HS-5 (cell line): ENCODE measurements at places on chromosomes 7 and 10.

GRCh38 chr10:99809481-99809880 lies 27.0 kb downstream of the ABCC2 start:
- DNase-seq, result no peak

- DNase-seq, result no peak
These were observed 122.9 kb upstream of the PPP2R2D start for GRCh38 chr10:131777921-131778320.

GRCh38 chr10:77613476-77614130 lies 24.0 kb downstream of the KCNMA1 start:
- no peak for DNase-seq

DNA sequence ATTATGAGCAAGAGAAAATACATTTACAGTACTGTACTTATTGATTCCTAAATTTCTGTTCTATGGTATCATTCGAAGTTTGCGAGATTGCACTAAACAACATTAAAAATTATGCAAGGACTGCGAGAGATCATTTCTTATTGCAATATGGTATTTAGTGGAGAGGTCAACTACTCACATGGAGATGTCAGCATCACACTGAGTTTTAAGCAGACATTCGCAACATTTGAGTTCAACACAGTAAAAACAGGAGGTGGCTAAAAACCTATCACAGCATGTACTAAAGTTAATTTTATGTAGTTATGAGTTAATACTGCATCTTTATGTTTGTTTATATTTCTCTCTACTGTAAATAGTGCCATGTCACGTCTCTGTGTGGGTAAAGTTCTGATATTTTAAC lies 53.5 kb downstream of the JMJD1C start:
- no peak for DNase-seq

GRCh38 chr7:23184709-23185359 lies 3.0 kb downstream of the NUP42 start:
- peak; percentile 40 for DNase-seq

GRCh38 chr10:109837384-109837783 lies 85.9 kb downstream of the XPNPEP1 start:
- DNase-seq, result no peak

DNA sequence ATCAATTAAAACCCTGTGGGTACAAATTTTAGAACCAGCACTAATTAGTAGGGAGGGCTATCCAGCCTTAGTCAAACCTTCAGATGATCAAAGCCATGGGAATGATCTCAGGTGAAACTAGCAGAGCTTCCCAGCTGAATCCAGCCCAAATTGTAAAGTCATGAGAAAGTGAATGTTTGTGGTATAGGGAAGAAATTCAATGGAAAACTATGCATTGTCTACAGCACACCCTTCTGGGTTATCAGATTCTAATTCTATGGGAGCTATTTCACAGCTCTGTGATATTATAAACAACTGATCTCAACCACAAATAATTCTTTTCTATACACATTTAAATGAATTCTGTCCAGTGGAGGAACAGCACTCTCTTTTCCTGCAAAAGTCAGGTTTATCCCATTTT lies 24.6 kb upstream of the BMPER start:
- DNase-seq, result peak; percentile 57

DNA sequence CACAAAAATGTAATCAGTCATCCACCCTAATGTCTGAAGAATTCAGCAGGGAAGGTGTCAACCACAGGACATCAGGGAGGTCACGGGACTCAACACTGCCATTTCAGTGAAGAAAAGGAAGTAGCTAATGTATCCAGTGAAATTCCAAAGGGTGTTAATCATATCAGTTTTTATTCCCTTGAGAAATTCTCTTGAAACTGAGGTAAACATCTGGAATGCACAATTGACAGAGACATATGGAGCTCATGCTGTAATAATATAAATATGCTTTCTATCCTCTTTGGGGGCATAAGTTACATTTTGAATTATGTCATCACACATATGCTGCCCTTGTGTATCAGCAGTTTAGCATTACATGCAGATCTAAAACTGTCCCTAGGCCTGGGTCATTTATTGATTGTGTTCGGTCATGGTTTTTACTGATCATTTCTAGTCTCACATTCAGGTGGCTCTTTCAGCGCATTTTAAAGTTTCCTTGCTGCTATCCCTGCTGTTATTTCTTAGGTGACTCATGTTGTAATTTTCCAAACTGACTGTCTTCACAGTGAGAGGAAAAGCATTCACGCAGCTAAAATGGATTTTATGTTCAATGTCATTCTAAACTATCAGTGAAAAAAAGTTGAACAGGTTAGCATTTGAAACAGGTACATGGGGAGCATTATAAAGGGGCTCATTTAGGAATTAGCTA lies 273.9 kb downstream of the TSPAN12 start:
- DNase-seq, result peak; percentile 92

DNA sequence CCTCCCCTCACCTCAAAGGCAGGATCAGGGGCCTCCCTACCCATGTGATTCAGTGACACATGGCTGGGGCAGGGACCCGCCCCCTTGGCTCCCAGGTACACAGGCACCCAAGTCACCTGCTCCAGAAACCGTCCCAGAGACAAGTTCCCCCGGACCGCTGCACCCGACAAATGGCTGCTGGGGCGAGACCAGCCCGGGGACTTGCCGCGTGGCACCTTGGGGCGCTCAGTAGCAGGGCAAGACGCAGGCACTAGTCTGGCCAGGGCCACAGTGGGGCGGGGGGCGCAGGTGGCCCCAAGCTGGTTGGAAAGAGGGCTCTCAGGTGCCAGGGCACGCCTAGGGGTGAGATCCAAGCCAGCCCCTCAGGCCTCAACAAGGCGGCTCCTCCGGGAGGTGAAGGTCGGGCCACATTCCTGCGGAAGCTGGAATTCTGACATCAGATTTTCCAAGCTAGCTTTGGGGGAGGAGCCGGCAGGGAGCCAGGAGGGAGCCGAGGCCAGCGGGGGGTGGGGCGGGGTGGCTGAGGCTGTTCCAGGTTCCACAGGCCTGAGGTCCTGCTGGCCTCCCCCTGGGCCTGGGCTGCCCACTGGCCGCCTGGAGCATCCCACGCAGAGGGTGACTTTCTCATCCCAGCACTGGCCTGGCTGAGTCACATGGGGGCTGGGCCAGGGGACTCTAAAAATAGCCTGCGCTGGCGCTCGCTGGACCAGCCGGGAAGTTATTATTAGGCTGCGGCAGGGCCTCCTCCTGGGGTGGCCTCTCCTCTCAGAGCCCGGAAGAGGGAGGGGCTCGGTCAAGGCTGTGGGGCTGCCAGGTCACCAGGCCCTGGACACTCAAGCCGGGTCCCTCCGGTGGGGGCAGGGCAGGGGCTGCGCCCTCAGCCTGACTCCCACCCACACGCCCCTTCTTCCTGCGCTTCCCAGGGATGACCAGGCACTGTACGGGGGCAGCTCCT lies 20.5 kb upstream of the INPP5A start:
- DNase-seq, result peak; percentile 76

DNA sequence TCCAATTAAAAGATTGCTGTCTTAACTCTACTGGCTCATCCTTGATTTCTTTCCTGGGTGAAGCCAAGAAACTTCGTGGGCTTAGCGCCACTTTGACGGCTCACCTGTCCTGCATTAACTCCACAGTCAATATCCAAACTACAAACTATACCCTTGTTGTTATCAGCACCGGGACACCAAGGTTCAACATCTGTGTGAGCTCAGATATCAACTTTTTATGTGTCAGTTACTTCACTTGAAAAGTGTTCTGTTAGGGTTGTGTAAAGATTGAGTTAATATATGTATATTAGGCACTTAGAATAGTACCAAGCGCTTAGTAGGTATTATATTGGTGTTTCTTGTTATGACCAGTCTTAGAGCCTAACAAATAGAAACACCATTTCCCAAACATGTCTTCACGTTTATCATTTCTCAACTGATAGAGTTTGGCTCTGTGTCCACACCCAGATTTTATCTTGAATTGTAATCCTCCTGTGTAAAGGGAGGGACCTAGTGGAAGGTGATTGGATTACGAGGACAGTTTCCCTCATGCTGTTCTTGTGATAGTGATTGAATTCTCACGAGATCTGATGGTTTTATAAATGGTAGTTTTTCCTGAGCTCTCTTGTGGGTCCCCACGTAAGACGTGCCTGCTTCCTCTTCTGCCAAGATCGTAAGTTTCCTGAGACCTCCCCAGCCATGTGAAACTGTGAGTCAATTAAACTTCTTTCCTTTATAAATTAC lies 19.0 kb upstream of the ST8SIA6 start:
- DNase-seq, result no peak

DNA sequence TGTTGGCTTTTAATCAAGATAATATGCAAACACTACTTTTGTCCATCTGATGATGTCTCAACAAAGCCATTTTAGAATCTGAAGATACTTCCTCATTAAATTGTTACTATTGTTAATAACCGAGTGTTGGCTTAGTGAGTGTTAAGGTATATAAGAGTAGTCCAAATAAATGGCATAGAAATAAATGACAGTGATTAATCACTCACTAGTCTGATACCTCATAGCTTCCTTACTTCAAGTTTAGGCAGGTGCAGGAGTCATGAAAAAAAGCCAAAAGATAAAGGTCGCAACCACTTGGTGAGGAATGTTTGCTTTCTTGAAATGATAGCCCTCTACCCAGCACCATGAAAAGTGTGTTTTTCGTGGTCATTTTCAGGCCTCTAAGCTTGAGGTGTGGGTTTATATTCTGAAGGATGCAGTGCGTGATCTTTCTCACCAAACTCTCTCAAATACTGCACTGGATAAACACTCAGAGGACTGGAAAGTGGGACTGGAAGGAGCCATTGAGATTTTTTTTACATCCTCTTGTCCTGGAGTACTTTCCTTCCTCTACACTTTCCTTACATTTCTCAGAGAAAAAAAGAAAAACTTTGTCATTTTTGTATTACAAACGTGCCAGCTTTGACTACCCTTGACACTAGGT lies 138.1 kb downstream of the KIAA1217 start:
- no peak for DNase-seq

DNA sequence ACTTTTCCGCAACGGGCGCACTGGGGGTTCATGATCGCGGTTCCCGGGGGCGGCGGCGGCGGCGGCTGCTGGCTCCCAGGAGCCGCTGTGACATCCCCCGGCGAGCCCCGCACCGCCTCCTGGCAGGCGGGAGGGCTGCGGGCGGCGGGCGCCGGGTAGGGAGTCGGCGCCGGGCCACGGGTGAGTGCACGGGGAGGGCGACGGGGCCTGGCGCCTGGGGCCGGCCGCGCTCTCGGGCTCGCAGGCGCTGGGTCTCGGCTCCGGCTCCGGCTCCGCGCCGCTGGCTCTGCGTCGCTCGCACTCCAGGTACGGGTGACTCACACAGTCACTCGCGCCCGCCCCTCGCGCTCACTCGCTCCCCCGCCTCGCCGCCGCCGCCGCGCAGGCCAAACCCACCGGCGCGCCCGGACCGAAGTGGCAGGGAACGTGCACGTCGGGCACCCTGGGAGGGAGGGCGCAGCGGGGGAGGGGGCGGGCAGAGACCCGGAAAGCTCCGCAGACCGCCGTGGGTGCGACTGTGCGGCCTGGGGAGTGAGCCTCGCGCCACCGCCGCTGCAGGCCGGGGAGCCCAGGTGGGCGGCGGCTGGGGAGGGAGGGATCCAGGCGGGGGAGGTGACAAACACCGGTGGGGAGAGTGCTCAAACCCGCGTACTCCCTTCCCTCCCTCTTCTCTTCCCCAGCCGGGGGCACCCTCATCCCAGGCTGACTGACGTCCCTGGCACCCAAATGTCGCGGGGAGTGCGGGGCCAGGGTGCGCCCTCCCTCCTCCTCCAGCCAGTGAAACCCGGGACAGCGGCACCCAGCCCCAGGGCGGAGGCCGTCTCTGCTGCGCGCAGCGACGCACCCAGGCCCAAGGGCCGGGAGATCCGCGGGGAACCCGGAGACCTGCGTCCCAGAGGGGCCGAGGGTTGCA lies 276.9 kb upstream of the NEBL start:
- no peak for DNase-seq

DNA sequence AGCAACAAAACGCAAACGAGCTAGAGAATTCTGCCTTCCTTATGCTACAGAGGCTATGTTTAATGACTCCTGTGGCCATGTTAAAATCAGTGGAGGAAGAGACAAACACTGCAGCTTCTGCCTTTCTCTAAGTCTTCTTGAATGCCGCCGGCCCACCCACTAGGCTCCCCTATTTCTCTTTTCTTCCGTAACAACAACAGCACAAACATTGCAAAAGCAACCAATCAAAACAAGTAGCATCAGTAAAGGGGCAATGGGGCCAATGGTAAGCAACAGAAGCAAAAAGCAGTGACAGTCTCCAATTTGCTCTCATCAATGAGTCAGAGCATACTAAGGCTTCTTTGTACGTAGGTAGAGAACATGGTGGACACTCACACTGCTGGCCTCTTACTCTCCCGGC lies 26.8 kb downstream of the DNAJC1 start:
- DNase-seq, result no peak
